Activated CD4-positive, alpha-beta T cell treated with anti-CD3 and anti-CD28 coated beads for 4 hours (primary cell): ENCODE measurements at places on chromosomes 2 and 18.

DNA sequence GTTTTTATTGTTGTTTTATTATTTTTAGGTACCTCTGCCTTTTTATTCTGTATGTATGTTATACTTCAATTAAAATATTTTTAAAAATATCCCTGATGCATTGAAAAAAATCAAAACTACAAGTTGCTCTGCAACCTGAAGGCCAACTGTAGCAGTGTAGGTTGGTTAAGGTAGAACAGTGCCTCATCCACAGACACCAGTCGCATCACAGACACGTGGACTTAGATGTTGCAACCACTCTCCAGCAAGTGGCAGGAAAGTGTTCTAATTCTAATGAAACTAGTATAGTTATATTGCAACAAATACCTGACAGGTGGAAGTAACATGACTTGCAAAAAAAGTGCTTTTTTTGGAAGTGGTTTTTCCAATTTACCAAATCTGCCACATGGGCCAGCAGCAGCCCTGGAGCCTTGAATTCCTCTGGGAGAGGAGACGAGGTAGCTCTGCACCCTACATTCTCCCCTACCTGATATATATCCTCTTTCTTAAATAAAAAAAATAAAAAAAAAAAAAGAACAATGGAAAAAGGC lies 28.4 kb upstream of the SLC3A1 start:
- DNase-seq = no peak

GRCh38 chr2:71256421-71256820 lies 29.5 kb upstream of the PAIP2B start:
- no peak for DNase-seq

GRCh38 chr2:55592130-55592529 lies 25.3 kb downstream of the PPP4R3B start:
- DNase-seq = no peak

DNA sequence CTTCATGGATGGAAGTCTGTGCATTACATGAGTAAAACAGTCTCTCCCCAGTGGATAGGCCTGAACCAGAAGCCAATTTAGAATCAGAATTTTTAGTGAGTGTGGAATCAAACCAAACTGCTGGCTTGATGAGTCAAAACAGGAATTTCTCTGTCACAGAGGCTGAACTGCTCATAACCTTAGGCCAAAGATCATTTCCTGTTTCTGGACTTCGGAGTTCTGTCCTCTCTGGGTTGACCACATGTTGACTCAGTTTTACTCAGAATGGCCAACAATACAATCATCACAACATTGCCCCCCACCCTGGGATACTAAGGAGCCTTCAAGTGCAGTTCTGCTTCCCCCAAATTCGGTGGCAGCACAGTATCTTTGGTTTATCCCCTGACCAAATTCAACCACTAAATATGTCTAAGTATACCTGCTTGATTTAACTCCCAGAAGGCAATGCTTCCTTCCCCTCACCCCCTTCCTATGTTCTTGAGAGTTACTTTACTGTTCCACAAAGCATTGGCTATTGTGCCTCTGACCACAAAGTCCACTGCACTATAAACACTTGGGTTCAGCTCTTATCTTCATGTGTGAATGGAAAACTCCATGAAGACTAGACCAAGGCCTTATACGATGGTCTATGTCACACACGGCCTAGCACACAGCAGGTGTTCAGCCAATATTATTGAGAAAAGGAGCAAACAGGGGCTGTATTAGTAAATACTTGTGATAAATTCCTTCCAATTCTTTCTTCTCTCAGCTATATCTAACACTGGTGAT lies 67.8 kb downstream of the NXPH2 start:
- DNase-seq = no peak

DNA sequence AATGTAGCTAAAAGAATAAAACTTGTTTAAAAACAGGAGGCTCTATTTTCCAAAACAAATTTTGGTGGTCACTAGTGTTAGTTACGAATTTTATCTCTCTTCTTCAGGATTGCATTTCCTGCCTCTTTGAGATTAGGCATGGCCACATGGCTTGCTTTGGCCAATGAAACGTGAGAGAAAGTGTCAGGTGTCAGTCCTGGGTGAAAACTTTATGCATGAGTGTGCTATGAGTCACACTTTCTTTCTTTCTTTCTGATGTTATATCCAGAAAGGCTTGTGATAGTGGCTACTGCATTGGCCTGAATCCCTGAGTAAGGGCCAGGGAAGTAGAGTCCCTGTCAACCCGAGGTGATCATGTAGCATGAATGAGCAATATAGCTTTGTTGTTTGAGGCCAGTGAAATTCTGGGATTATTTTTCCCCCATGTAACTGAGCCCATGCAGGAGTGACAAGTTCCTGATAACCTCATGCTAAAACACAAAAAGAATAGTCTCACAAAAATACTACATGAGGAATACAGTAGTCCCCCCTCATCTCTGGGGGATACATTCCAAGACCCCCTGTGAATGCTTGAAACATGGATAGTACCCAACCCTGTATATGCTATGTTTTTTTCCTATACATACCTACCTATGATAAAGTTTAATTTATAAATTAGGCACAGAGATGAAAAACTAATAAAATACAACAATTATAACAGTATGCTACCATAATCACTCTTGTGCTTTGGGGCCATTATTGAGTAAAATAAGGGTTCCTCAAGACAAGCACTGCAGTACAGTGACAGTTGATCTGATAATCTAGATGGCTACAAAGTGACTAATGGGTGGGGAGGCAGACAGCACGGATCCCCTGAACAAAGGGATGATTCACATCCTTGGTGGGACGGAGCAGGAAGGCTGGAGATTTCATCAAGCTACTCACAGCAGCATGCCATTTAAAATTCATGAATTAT lies 109.5 kb downstream of the CDC42EP3 start:
- DNase-seq = peak; percentile 24

- DNase-seq = no peak
Observed at GRCh38 chr18:6624661-6625311, 104.7 kb upstream of the ARHGAP28 start.

DNA sequence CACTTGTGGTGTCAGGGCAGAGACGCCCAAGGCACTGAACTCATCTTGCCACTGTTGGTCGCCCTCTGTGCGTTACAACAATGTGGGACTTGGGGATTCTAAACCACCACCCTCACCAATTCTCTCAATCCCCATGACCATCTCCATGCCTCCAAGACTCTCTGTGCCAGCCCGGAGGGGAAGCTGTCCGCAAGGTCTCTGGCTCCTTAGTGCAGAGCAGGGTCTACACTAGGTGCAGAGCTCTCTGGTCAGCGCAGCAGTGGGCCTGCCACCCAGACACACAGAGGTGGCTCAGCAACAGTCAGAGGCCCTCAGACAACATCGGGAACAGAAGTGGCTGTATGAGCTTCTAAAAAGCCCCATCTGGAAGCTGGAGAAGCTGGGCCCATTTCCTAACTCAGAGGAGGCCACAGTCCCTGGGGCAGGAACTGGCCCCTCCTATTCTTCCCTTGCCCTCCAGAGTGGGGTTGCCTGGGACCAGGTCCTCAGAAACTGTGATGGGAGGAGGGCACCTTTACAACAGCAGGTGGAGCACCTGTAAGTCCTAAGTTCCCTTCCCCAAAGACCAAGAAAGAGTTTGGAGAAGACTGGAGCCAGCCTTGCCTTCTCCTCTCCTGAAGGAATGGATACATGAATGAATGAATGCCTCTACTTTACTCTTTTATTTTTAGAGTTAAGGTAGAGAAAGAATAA lies 37.7 kb downstream of the SERTAD2 start:
- DNase-seq = no peak

DNA sequence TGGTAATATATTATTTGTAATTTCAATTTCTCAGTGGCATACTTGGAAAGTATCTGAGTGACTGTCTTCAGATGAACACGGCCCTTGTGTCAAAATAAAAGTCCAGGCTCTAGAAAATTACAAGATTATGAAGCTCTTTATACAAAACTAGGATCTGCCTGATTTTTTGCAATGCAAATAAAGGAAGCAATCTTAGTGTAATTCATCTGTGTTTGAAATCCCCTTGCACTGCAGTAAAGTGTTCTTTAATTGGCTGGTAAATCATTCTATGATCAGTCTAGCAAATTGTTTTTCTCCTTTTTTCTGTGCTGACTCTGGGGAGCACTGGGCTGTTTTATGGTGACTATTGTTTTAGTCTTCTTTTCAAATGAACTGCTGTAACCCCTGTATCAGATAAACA lies 1039.0 kb downstream of the SOCS6 start:
- no peak for DNase-seq

DNA sequence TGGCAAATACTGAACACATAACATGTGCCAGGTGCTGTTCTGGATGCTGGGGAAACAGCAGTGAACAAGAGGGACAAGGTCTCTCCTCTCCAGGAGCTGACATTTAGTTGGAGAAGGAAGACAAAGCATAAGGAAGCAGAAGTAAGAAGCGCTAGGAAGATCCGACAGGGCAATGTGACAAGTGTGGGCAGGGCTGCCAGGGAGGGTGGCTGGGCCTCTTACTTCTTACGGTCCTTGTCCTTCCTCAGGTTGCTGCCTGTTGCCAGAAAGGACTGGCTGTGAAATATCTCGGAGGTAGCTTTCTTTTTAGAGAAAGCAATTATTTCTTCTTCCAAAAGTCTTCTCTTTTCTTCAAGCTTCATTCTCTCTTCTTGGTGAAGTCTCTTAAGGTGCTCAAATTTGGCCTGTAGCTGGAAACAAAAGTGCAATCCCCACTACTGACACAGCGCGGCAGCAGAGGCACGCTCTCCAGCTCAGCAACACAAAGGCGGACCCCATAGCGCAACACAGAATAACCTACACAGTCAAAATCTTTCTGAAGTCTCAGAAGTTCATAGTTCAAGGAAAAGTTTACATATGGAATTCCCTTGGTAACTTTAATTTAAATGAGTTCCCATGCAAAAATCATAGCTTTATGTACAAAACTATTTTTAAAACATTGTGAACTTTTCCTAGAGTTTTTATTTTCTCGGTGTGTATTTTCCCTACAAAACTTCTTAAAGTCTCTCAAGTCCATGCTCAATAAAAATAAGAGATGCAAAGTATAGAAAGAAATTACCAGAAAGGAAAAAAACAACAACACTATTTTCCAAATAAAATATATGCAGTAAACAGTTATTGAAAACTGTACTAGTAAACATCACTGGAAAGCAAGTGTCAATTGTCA lies 67.7 kb downstream of the SEPTIN10 start:
- peak; percentile 57 for DNase-seq

DNA sequence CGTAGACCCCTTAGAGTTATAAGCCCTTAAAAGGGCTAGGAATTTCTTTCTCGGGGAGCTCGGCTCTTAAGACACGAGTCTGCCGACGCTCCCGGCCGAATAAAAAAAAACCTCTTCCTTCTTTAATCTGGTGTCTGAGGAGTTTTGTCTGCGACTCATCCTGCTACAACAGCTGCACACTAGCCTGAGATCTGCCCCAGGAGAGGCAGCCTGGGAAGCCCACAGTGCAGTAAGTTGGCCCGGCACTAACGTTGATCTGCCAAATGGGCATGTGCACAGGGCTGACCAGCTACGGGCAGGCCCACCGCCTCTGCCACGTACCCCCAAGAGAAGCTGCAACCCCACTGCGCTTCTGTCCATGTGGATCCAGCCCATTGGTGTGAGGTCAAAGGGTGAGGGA lies 8.4 kb upstream of the LIMS2 start:
- no peak for DNase-seq

GRCh38 chr2:161238560-161239325 lies 69.5 kb upstream of the PSMD14 start:
- DNase-seq = peak; percentile 54

DNA sequence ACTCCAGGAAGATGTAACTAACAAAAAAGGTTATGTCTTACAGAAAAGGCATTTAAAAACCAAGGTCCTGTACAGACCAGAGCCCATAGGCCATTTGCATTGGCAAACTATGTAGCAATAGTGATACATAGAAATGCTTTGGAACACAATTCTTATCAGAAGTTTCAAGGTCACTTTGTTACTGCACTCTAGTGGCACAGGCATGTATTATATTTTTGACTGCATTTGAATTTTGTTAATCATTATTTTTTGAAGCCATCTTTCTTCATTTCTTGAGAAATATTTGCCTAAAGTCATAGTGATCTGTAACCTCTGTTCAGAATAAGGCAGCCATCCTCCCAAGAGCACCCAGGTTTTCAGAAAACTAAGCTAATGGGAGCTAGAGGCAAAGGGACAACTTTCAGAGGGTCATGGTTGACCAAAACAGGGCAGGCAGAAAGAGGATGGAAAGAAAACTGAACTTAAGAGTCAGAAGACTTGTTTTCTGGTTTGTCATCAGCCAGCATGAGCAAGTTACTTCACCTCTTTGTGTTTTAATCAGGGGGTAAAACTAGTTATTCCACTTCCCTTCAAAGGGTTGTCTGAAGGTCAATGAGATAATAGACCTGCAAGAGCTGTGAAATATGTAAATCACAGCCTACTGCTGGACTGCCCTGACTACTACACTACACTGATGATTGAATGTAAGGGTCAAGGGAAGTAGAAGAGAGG lies 41.5 kb downstream of the SLC38A11 start:
- DNase-seq = no peak

GRCh38 chr2:237039301-237040031 lies 46.2 kb upstream of the COPS8 start:
- DNase-seq = no peak

GRCh38 chr2:111705239-111705638 lies 178.8 kb downstream of the ANAPC1 start:
- no peak for DNase-seq

DNA sequence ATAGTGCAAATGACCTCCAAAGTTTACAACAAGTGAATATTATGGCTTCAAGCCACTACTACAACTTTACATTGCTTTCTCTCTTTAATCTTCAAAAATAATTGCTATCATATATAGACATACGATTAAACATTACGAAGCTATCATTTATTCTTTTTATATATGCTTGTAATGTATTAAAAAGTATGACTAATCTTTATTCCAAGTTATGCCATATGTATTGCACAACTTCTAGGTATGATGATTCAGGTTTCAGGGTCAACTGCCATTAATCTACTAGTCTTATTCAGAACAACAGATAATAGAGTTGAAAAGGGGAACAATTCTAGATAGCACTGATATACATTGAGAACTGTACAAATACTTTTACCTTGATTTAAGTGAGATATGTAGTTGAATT lies 506.2 kb upstream of the TMEFF2 start:
- no peak for DNase-seq

- no peak for DNase-seq
Observed at GRCh38 chr2:239489481-239489880, 88.7 kb upstream of the HDAC4 start.

- DNase-seq = no peak
Observed at GRCh38 chr2:164065038-164065437, 329.2 kb upstream of the FIGN start.

GRCh38 chr2:197024206-197024605 lies 97.7 kb upstream of the PGAP1 start:
- DNase-seq = no peak

DNA sequence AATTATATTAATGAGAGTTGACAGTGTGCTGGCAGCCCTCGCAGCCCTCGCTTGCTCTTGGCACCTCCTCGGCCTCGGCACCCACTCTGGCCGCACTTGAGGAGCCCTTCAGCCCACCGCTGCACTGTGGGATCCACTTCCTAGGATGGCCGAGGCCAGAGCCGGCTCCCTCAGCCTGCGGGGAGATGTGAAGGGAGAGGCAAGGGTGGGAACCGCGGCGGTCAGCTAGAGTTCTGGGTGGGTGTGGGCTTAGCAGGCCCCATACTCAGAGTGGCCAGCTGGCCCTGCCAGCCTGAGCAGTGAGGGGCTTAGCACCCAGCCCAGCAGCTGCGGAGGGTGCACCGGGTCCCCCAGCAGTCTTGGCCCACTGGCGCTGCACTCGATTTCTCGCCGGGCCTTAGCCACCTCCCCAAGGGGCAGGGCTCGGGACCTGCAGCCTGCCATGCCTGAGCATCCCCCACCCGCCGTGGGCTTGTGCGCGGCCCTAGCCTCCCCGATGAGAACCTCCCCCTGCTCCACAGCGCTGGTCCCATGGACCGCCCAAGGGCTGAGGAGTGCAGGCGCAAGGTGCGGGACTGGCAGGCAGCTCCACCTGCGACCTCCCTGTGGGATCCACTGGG lies 68.2 kb upstream of the LRRTM4 start:
- no peak for DNase-seq

- no peak for DNase-seq
Observed at GRCh38 chr2:205858881-205859441, 176.7 kb downstream of the NRP2 start.
